Activated CD4-positive, alpha-beta T cell treated with anti-CD3 and anti-CD28 coated beads, Interleukin-10, Interleukin-2, amounts not matched to agents 100 ng/mL and 50 ng/mL, durations not matched to agents 16 hours and 8 hours (primary cell): ENCODE measurements at places on chromosomes 3 and 15.

- no peak for DNase-seq
These were observed 399 bp upstream of the SUCLG2 start for GRCh38 chr3:67654844-67655177.

DNA sequence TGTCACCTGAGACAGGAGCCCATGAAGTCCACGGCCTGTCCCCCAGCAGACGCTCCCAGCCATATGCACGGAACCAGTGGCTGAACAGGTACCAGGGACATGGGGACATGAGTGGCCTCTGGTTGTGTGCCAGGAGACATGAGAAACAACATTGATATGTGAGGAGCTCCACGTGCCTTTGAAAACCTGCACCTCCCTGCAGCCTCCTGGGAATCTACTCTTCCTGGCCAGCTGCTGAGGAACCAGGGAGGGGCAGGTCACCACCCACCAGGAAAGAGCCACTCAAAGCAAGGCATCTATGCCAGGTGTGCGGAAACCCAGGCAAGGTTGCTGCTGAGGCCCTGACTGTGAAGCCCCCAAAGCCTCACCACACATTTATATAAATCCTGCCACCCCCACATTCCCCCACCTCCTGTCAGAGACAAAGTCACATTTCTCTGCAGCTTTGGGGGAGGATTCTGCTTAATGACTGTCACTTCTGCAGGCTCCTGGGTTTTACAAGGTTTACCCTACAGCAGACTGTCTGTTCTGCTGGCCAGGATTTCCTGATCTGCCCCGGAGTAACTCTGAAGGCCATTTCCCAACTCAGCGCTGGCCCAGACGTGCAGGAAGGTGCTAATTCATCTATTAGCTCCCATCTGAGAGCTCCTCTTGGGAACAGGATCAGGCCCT is 110.8 kb downstream of the ADCY5 start:
- DNase-seq: no peak

GRCh38 chr15:67240235-67241131 is 14.0 kb downstream of the AAGAB start:
- peak; percentile 57 for DNase-seq

DNA sequence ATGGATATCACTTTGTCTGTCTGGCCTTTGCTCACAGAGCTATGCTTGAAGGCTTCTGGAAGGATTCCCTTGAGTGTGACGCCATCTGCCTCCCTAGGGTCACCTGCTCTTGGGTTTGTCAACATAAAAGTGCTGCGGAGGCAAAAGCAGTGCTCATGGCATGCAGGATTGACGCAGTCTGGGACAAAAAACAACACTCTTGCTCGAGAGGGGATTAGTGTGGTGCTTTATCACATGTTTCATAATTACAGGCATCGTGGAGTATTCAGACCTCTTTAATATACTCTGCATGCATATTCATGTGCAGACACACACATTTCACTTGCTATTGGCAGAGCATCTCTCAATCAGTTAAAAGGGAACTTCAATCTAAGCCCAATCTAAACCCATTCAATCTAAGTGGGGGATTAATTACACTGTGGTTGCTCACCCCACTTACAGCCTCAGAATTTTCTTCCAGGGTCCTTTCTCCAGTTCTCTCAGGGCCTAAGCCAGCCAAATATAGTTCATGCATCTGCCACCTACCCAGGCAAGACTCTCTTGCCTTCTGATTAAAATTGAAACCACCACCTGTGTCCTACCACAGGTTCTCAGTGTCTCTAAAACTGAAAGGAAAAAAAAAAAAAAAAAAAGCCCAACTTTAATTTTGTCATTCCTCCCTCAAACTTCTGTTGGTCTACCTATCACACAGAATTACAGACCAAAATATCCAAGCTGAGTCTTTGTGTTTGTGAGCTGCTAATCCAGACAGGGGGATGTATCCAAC is 75.6 kb downstream of the BFSP2 start:
- DNase-seq: peak; percentile 83

GRCh38 chr3:165056510-165056909 is 21.8 kb downstream of the SI start:
- no peak for DNase-seq

GRCh38 chr15:77282333-77282732 is 137.6 kb downstream of the PEAK1 start:
- DNase-seq: no peak

DNA sequence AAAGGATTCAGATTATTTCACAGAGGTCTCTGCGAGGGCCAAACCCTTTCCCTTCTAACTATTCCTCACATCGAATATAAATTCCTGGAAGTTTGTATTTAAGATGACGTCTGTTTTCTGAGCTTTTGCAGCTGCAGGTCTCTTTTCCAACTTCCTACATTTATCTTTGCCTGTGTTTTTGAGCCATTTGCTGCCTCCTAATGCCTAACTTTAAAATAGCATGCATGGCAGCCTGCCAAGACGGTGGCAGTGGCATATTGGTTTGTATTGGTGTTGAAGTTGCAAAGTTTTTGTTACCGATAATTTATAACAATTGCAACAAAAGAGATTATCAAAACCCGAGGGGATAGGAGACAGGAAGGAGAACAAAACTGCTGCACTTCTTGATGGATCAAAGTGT is 187.1 kb upstream of the DNAJC19 start:
- DNase-seq: peak; percentile 24
